Cardiac atrium fibroblast (primary cell): ENCODE measurements at places on chromosomes 7 and 10. TPM values are rescaled to one million over a fixed set of nuclear protein-coding genes. Genes with fewer than 3 reads are reported as not detected.

The CLDN15 gene
- total RNA-seq: 4.7 and 7.0 TPM in 2 replicates

The AMZ1 gene
- under 0.01 TPM in 1 of 2 replicates, not detected in the other for total RNA-seq

The SPAM1 gene
- total RNA-seq: not detected in 2 replicates

The ZNF679 gene
- total RNA-seq: not detected in 2 replicates

The OR2A7 gene
- not detected in 2 replicates for total RNA-seq

The ZNF467 gene
- total RNA-seq: 4.1 and 8.1 TPM in 2 replicates
